Activated CD4-positive, alpha-beta memory T cell treated with anti-CD3 and anti-CD28 coated beads for 36 hours (primary cell): ENCODE measurements at places on chromosomes 2 and 18. TPM values are rescaled to one million over a fixed set of nuclear protein-coding genes. Genes with fewer than 3 reads are reported as not detected.

DNA sequence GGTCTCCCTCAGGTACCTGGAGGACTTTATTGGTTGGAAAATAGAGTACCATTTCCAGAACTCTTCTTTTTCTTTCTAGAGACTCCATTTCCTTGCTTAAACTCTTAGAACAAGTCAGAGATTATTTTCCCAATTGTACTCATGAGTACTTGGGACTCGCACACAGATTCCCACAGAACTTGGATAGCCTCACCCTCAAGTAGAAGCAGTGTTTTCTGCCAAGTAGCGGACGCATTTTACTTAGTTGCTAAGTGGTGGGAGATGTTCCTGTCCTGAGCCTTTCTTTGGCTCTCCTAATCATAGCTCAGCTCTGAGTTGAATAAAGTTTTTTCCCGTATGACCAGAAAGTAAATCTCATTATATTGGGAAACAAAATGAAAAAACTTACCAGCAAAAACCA, 17.2 kb downstream of the SLC30A3 start:
- no peak overlapping the region for H3K27ac ChIP-seq
- H3K36me3 ChIP-seq = peaks cover 21% of the 10 kb centered on the region
- H3K4me1 ChIP-seq = no peaks in the 10 kb centered on the region

DNA sequence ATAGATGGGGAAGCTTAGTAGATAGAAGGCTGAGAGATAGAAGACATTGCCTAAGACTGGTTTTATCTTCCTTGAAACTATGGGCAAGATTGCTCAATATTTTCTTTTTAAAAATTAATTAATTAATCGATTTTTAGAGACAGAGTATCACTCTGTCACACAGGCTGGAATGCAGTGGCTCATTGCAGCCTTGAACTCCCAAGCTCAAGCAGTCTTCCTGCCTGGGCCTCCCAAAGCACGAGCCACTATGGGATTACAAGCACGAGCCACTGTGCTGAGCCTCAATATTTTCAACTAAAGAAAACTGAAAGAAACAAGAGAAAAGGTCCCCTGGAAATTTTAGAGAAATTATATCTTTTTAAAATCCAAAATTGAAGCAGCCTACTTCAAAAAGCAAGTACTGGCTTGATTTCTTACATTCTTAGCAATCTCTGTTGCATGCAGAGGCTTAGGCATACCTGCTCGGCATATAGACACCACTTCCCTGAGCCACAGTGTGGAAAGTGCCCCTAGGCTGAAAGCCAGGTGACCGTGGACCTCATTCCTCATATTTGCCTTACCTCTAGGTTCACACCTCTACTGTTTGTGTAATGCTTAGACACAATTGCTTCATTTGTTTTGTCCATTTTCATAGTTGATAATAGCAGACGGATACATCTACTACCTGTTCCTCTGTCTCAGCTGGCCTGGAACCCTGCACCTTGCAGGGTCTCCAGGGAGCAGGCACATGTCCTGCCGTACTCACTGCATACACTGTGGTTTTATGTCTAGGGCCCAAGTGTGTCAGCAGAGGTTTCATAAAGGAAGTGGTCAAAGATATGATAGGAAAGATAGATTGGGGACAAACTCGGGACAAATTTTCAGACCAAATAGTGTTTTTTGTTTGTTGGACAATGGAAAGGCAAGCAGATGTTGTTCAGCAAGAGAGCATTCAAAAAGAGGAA, 166.5 kb upstream of the ALPP start:
- H3K27me3 ChIP-seq = no peaks in the 10 kb centered on the region
- H3K4me1 ChIP-seq = peaks cover 7% of the 10 kb centered on the region
- H3K4me3 ChIP-seq = no peak overlapping the region
- no peak for DNase-seq

GRCh38 chr2:108363024-108363907, 14.5 kb upstream of the SULT1C4 start:
- no peak overlapping the region for H3K27ac ChIP-seq
- no peaks in the 10 kb centered on the region for H3K36me3 ChIP-seq
- no peak for DNase-seq
- peaks cover 16% of the 10 kb centered on the region for H3K27me3 ChIP-seq

GRCh38 chr2:230697676-230698075, 15.0 kb upstream of the CAB39 start:
- H3K4me1 ChIP-seq = peaks cover 19% of the 10 kb centered on the region
- H3K27ac ChIP-seq = no peak overlapping the region
- no peaks in the 10 kb centered on the region for H3K27me3 ChIP-seq
- H3K36me3 ChIP-seq = peaks cover 5% of the 10 kb centered on the region
- DNase-seq = no peak

GRCh38 chr2:36672199-36672598, 24.3 kb upstream of the VIT start:
- H3K27me3 ChIP-seq = peaks cover 29% of the 10 kb centered on the region
- DNase-seq = no peak
- no peak overlapping the region for H3K27ac ChIP-seq
- H3K4me3 ChIP-seq = no peak overlapping the region

Gene NCKAP5
- not detected for total RNA-seq

- no peak overlapping the region for H3K4me3 ChIP-seq
- H3K27ac ChIP-seq = no peak overlapping the region
- no peaks in the 10 kb centered on the region for H3K4me1 ChIP-seq
- H3K36me3 ChIP-seq = peaks cover 52% of the 10 kb centered on the region
- H3K27me3 ChIP-seq = no peaks in the 10 kb centered on the region
- no peak for DNase-seq
Measured at GRCh38 chr2:239135531-239135930, 265.3 kb downstream of the HDAC4 start.

Gene ATP6V1B1
- not detected for total RNA-seq

DNA sequence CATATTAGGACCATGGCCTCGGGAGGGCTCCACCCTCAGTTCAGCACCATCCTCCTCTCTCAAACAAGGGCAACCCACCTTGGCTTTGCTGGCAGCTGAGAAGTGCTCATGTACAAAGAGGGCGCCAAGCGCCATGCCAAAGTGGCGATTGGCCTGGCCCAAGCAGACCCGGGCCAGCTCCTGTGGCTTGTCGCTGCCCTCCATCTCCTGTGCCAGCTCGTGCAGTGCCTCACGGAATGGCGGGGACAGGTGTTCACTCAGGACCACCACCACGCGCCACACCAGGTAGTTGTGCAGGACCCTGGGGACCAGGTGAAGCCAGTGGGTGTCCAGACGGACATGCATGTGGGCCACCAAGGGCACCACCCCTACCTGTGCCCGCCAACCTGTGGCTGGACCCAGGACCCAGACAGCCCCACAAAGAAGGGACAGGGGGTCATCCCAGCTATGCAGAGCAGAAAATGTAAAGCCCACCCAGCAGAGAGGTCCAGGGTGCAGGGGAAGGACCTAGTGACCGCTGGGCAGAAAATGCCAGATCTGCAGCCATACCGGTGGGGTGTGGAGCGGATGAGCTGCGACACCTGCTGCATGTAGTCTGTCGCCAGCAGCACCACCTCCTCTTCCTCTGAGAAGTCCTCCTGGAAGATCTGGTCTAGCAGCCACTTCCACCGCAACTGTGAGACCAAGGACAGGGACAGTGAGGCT, 3.6 kb downstream of the ECEL1 start:
- H3K4me3 ChIP-seq = no peak overlapping the region
- no peak for DNase-seq
- no peak overlapping the region for H3K27ac ChIP-seq

GRCh38 chr2:215083146-215083545, 55.3 kb downstream of the ABCA12 start:
- H3K27ac ChIP-seq = no peak overlapping the region
- H3K4me3 ChIP-seq = no peak overlapping the region

Gene RNMT
- total RNA-seq = 41.2 TPM

- no peak overlapping the region for H3K27ac ChIP-seq
- DNase-seq = no peak
- H3K4me3 ChIP-seq = no peak overlapping the region
- H3K27me3 ChIP-seq = peaks cover 4% of the 10 kb centered on the region
- H3K4me1 ChIP-seq = no peaks in the 10 kb centered on the region
Measured at GRCh38 chr18:31610286-31611205, 18.9 kb downstream of the TTR start.

GRCh38 chr2:203080447-203081045, 65.9 kb downstream of the NBEAL1 start:
- peaks cover 3% of the 10 kb centered on the region for H3K36me3 ChIP-seq
- no peak overlapping the region for H3K27ac ChIP-seq
- no peaks in the 10 kb centered on the region for H3K27me3 ChIP-seq
- H3K4me3 ChIP-seq = no peak overlapping the region
- peaks cover 2% of the 10 kb centered on the region for H3K4me1 ChIP-seq

Gene RTP5
- total RNA-seq = 0.10 TPM

DNA sequence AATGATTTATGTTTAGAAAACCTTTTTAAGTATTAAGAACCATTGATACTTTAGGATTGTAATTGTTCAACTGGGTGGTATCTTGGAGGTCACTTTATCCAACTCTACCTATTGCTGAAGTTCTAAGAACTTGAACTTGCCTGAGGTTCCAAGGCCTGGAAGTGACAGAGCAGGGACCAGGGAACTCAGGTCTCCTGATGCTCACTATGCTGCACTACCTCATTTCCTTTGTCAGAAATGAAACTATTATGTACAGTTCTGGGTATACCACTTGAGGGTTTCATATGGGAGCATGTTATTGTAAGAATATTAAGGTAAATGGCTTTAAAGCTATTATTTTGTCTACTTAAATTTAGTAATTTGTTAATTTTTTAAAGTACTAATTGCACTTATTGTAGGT, 3.0 kb downstream of the MBD5 start:
- peak overlapping the region; percentile 41 for H3K4me3 ChIP-seq
- H3K27me3 ChIP-seq = no peaks in the 10 kb centered on the region
- peak; percentile 21 for DNase-seq

DNA sequence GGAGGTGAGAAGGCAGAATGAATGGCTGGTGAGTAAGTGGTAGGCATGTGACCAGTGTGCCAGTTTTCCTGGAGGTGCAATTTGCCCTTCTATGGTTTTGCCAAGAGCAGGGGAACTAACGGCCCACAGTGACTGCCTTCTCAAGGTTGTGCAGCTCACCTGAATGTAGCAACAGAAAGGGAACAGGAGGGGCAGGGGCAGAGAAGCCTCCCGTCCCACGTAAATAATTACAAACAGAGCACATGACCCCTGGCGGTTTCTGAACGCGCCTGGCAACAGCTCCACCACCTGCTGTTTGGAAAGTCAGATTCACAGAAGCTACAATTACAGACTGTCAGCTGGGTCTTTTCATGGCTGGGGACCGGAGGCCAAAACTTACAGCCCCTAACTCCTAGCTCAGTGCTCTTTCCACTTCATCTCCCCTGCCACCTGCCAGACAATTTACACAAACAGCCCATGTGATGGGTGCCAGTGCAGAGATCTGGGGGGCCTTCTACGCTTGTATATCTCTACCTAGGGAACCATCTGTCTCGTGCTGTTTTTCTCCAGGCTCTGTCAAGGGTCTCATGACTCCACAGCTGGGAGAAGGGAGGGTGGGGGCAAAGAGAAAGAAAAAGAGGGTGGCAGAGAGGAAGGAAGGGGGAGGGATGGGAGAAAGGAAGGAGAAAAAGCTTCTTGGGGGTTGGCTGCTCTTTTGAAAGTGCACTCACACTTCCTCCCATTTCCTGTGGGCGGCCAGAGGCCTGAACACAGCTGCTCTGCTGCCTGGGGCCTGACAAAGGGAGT, 69.6 kb downstream of the POLR1A start:
- H3K4me1 ChIP-seq = peaks cover 67% of the 10 kb centered on the region
- peak overlapping the region; percentile 92 for H3K27ac ChIP-seq
- DNase-seq = peak; percentile 82
- peaks cover 66% of the 10 kb centered on the region for H3K36me3 ChIP-seq

Gene TRPM8
- total RNA-seq = not detected

- H3K36me3 ChIP-seq = peaks cover 2% of the 10 kb centered on the region
- H3K4me3 ChIP-seq = no peak overlapping the region
- DNase-seq = no peak
- no peak overlapping the region for H3K27ac ChIP-seq
- peaks cover 27% of the 10 kb centered on the region for H3K27me3 ChIP-seq
Measured at GRCh38 chr2:152062125-152063091, 36.4 kb downstream of the CACNB4 start.

Gene GPBAR1
- total RNA-seq = 0.19 TPM

GRCh38 chr2:111222204-111222866, 101.6 kb downstream of the BCL2L11 start:
- H3K27me3 ChIP-seq = peaks cover 25% of the 10 kb centered on the region
- H3K4me1 ChIP-seq = no peaks in the 10 kb centered on the region
- H3K4me3 ChIP-seq = no peak overlapping the region
- DNase-seq = no peak
- no peak overlapping the region for H3K27ac ChIP-seq

GRCh38 chr2:240390091-240391073, 45.1 kb upstream of the GPC1 start:
- no peaks in the 10 kb centered on the region for H3K4me1 ChIP-seq
- no peak for DNase-seq
- H3K36me3 ChIP-seq = no peaks in the 10 kb centered on the region
- no peak overlapping the region for H3K27ac ChIP-seq

- no peaks in the 10 kb centered on the region for H3K27me3 ChIP-seq
- H3K27ac ChIP-seq = no peak overlapping the region
- H3K36me3 ChIP-seq = no peaks in the 10 kb centered on the region
- DNase-seq = no peak
- H3K4me3 ChIP-seq = no peak overlapping the region
Measured at GRCh38 chr2:75792146-75792545, 81.4 kb upstream of the GCFC2 start.

DNA sequence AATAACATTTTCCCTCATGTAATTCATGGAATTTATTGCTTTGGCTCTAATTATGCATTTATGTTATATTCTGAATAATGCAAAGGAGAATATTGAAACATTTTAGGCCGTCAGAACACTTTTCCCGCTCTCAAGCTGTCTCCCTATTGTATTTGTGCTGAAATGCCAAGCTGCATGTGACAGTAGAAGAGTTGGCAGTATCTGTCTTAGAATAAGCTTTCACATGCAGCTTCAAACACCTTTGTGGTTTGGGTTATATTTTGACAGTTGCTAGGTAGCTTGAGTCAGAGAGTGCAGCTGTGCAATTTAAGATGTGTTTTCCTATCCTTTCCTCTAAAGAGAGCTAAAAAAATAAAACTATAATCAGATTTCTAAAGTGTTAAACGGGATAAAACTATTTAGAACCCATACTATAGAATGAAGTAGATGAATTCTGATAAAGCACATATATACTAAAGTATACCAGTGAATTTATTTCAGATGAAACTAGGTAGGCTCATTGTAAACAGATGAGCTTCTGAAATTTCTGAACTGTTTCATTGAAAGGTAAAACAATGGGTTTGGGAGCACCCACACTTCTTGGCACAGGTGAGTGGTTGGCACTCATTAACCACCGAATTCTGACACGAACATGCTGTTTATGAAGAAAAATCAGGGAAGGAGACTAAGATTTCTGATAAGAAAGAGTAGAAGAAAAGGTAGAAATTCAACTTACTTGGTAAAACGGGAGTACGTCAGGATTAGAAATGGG, 43.4 kb downstream of the PLCL1 start:
- no peaks in the 10 kb centered on the region for H3K27me3 ChIP-seq
- H3K36me3 ChIP-seq = no peaks in the 10 kb centered on the region
- peaks cover 61% of the 10 kb centered on the region for H3K4me1 ChIP-seq

DNA sequence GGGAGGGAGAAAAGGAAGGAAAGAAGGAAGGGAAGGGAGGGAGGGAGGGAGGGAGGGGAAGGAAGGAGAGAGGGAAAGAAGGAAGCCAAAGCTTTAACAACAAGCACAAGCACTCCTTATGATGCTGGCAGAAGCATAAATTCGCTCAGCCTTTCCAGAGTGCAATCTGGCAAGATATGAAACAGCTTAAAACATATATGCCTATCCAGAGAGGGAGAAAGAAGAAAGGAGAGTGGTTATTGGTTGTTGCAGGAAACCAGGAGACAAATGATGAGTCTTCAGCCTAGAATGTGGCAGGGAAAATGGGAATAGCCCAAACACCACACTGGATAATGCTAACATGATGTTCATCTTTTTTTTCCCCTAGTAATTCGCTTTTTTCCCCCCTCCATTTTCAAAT, 64.0 kb downstream of the STPG4 start:
- H3K4me3 ChIP-seq = no peak overlapping the region
- H3K27ac ChIP-seq = no peak overlapping the region
- no peaks in the 10 kb centered on the region for H3K36me3 ChIP-seq
- no peaks in the 10 kb centered on the region for H3K4me1 ChIP-seq

Gene BMP10
- total RNA-seq = not detected
